Adrenal gland (tissue), 19 donors: ENCODE measurements at places on chromosomes 11 and 22. TPM values are rescaled to one million over a fixed set of nuclear protein-coding genes. Genes with fewer than 3 reads are reported as not detected.

DNA sequence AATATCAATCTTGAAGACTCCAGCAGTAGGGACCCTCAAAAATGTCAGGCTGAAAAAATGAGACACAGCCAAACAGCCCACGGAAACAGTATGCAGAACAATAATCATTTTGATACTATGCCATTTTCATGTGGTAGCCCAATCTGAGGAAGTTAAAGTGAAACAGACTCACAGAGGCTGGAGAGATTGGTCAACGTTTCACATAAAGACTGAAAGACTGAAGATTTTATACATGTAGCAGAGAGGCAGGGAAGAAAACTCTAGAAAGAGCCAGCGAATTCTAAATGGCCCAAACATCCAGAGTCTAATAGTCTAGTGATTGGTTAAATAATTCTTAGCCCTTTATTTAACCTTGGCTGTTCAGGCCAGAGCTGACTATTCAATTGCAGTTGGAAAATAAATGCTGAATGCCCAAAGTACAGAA is 49.4 kb downstream of the MAML2 start:
- H3K36me3 ChIP-seq = no peaks in the 10 kb centered on the region
- H3K27me3 ChIP-seq = no peaks in the 10 kb centered on the region
- no peak overlapping the region for H3K27ac ChIP-seq
- peaks cover 22% of the 10 kb centered on the region for H3K4me1 ChIP-seq
- no peak for DNase-seq
- peak overlapping the region; percentile 21 for H3K4me3 ChIP-seq

DNA sequence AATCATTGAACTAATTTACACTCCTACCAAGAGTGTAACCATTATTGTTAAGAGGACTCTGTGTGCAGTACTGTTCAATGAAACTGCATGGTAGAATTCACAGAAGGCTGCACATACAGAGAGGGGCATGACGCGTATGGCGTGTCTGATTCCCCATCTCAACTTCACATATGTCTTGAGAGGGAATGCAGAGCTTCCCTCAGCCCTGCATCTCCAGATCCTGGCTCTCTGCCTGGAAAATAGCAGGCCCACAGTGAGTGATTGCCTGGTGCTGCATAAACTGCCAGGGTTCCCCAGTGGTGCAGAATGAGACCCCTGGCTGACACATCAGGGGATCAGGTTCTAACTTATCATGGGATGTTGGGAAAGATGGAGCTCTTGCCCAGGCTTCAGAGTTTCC is 260.2 kb upstream of the ISX start:
- H3K4me3 ChIP-seq = no peak overlapping the region
- no peaks in the 10 kb centered on the region for H3K36me3 ChIP-seq
- no peak overlapping the region for H3K27ac ChIP-seq
- no peaks in the 10 kb centered on the region for H3K27me3 ChIP-seq
- H3K4me1 ChIP-seq = no peaks in the 10 kb centered on the region

- H3K36me3 ChIP-seq = no peaks in the 10 kb centered on the region
- H3K4me1 ChIP-seq = peaks cover 20% of the 10 kb centered on the region
- no peak overlapping the region for H3K27ac ChIP-seq
Observed at GRCh38 chr22:38086001-38086845, 2.2 kb upstream of the SLC16A8 start.

DNA sequence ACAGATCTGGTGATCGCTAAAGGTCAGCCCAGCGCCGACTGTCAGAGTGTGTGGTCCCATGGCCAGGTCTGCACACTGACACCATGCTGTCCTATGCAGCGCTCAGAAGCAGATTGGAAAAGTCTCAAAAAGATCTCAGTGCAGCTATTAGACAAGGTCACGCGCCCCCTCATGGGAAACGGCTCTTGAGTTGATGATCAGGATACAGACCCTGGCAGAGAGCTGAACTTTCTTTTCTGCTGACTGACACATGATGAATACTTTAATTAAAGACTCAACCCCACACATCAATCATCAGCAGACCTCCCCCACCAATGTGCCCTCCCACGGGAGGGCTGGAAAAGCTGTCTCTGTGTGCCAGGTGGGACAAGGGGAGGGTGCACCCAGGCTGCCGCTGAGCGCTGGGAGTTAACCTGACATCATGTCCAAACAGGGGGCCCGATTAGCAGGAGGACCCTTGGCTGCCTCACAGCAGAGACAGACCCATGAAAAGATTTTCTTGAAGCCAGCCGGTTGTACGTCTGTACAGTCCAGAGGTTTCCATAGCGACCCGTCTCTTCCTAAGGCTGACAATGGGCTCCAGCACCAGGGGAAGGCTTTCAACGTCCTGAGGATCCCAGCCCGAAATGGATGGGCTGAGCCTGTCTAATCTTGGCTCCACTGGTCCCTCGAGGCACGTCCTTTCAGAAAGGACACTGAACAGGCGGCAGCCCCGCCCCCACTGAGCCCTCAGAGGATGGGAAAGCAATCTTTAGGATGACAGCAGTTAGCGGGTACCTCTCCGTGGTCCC is 26.9 kb downstream of the RASD2 start:
- no peaks in the 10 kb centered on the region for H3K36me3 ChIP-seq
- no peak for DNase-seq
- H3K27me3 ChIP-seq = no peaks in the 10 kb centered on the region
- no peaks in the 10 kb centered on the region for H3K4me1 ChIP-seq
- H3K27ac ChIP-seq = no peak overlapping the region

DNA sequence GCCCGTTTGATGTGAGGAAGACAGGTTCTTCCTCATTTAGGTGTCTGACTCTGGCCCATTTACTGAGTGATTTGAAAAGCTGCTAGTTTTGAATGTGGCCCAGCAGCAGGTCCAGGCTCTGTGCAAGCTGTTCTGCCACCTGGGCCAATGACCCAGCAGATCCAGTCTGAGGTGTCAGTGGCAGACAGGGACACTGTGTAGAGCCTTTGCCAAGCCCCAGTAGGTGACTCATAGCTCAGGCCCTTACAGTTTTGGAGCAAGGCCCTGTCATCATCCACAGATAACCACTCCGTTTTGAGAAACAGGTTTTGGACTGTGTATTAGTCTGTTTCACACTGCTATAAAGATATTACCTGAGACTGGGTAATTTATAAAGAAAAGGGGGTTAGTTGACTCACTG is 23.9 kb downstream of the TSPAN32 start:
- H3K4me1 ChIP-seq = no peaks in the 10 kb centered on the region
- no peaks in the 10 kb centered on the region for H3K36me3 ChIP-seq
- no peak overlapping the region for H3K4me3 ChIP-seq
- DNase-seq = peak; percentile 91
- H3K27ac ChIP-seq = no peak overlapping the region

GRCh38 chr11:104372111-104372510 is 208.2 kb upstream of the PDGFD start:
- H3K36me3 ChIP-seq = no peaks in the 10 kb centered on the region
- no peak overlapping the region for H3K27ac ChIP-seq
- H3K4me1 ChIP-seq = no peaks in the 10 kb centered on the region
- no peak overlapping the region for H3K4me3 ChIP-seq
- DNase-seq = no peak

- H3K27me3 ChIP-seq = no peaks in the 10 kb centered on the region
- H3K4me1 ChIP-seq = no peaks in the 10 kb centered on the region
Observed at GRCh38 chr11:36097219-36097650, 153.4 kb downstream of the LDLRAD3 start.

DNA sequence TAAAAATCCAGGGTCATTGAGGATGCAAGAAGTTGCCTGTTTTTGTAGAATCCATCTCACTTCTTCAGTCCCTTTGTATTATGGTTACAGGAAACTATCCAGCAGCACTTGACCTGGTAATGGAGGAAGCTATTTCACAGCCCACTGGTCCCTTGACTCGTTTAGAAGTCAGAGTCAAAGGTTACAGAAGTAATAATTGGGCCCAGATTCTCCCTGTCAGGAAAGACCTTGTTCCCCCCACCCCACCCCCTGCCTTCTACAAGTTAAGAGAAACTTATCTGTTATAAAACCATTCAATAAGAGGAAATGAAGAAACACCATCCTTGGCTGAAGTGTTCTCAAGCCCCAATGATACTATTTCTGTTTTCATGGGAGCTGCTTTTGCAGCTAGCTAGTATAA is 65.8 kb downstream of the CSTPP1 start:
- no peaks in the 10 kb centered on the region for H3K27me3 ChIP-seq
- H3K4me3 ChIP-seq = no peak overlapping the region
- no peak for DNase-seq
- H3K36me3 ChIP-seq = no peaks in the 10 kb centered on the region

DDX17 gene
- total RNA-seq = 668 TPM

C22orf23 gene
- 0.84 TPM for total RNA-seq

TEX12 gene
- not detected for total RNA-seq

KIF18A gene
- total RNA-seq = 0.69 TPM
